Activated CD8-positive, alpha-beta memory T cell treated with anti-CD3 and anti-CD28 coated beads for 1 hour (primary cell): ENCODE measurements at places on chromosomes 2 and 18.

DNA sequence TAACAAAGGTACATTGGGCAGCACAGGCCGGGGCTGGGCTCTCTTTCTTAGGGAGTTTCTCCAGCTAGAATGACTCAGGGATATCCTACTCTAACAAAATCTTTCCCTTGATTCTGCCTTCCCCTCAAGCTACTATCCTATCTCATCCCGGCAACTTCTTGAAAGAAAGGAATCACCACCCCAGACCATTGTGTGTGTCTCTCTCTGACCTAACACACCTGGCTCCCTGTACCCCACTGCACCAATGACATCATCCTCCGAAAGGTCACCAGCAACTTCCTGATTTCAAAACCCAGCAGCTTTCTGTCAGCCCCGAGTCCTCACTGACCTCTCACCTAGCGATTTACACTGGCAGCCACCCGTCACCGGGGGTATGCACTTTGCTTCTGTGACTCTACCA lies 72.1 kb upstream of the MAP4K4 start:
- no peak for DNase-seq

DNA sequence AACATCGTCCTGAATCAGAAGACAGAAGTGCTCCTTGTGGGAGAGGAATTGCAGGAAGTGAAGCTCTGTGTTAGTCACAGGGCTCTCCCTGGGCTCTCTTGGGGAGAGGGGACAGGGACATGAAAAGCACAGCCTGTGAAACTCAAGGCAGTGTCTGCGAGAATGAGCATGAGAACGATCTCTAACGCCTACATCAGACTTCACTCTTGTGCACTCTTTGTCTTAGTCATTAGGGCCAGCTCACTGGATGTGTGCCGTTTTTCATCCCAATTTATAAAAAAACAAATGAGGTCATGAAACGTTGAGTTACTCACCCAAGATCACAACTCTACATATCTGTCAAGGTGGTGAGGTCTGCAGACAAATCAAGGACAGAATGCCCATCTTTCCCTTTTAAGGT lies 27.0 kb upstream of the TWIST2 start:
- no peak for DNase-seq

DNA sequence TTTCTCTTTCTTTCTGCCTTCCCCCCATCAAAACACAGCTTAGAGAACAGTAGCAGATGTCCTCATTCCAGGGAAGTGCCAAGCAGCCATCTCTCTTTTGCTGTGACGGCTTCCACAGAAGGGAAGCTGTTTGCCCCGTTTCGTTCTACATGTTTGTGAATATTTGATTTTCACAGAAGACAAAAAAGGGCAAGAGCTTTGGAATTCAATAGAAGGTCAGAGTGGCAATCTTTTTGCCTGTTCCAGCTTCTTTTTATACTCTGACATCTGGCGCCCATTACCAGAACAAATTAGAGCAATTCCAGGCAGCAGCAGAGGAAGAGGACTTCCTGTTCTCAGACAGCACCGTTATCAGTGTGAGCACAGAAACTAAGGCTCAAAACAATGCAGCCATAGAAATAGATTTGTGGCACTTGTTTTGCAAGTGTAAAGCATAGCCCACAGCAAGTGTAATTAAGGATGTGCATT lies 79.0 kb upstream of the CDH19 start:
- DNase-seq: no peak

- DNase-seq: peak; percentile 58
Observed at GRCh38 chr18:79380816-79381806, 14.6 kb upstream of the NFATC1 start.

DNA sequence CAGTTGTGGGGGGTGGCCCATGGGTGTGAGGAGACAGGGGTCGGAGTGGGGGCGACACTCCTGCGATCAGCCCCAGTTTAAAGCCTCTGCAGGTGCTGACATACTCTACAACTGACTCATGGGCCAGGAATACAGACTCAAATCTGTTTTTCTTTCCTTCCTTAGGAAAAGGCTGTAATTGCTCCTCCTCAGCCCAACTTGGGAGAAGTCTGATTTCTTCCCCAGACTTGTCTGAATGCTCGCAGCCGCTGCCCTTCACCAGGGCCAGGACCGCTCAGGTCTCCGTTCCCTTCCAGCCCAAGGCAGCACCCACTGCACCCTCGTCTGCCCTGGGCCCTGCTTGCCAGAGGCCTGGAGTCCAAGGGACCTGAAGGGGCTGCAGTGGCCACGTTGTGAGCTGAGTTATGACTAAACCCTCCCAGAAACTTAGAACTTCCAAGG lies 41.3 kb downstream of the RHOB start:
- DNase-seq: no peak

DNA sequence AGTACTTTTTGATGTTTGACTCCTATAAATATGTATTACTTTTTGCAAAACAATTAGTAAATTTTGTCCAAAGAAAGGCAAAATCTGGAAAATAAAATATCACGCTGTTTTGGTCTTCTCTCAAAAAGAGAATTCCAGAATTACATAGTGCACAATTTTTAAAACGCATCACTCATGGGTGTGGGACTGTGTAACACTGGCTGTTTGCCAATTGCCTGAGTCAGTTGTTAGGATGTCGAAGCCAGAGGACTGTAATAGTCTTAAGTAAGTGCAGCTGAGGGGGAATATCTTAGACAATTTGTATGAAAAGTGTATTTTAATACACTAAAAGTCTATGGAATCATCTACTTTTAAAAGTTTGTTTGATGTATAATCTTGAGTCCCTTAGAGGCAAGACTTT lies 24.1 kb upstream of the EPHA4 start:
- no peak for DNase-seq

- no peak for DNase-seq
Observed at GRCh38 chr18:10405816-10406663, 48.4 kb upstream of the APCDD1 start.

DNA sequence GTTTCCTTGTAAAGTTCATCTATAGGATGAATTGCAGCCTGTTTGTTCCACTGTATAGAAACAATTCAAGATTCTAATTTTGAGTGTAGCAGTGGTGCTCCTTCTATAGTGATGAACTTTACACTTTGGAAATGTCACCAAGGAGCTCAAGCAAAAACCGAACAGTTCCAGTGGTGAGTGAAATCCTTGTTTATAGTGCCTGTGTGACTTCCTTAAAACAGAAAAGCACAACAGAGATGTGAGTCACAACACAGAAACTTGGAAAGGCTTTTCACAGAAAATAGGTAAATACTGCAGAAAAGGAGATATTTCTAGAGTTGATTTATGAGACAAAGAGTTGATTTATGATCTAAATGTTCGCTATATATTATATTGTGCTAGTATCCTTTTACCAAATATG lies 482.0 kb downstream of the PTPRM start:
- no peak for DNase-seq

DNA sequence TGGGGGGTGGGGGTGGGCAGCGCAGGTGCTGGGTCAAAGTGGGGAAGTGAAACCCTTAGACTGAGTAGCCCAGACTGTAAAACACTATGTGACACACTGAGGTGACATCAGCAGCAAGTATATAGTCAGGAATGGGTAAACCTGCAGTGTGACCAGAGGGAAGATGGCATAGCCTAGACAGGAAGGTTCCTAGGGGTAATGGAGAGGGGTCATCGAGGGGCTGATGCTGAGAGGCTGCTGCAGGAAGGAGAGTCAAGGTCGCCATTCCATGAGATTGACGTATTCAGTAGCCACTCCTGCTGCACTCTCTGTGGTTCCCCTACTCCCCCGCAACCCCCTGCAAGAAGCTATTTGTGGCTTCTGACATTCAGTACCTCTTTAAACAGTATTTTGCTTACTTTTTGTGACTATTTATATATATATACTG lies 111.7 kb downstream of the CHST9 start:
- DNase-seq: no peak

- DNase-seq: no peak
Observed at GRCh38 chr2:169291517-169291916, 70.8 kb downstream of the LRP2 start.

DNA sequence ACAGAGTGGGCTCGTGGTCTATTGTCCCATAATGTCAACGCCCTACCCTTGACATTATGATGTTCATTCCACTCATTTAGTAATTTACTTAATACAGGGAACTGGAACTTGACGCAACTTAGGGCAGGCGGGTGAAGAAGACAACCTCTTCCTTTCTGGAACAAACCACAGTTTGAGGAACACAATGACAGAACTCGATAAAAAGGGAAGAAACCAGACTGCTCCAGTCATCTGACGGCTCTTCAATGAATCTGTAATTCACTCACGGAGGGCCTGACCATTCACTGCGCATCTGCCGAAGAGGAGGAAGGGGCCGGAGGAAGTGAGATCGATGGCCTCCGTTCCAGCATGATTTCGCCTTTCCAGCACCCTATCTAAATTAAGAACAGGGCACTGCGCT lies 83.2 kb downstream of the BCL2 start:
- DNase-seq: no peak

GRCh38 chr2:10165282-10165681 lies 42.7 kb downstream of the RRM2 start:
- DNase-seq: no peak

DNA sequence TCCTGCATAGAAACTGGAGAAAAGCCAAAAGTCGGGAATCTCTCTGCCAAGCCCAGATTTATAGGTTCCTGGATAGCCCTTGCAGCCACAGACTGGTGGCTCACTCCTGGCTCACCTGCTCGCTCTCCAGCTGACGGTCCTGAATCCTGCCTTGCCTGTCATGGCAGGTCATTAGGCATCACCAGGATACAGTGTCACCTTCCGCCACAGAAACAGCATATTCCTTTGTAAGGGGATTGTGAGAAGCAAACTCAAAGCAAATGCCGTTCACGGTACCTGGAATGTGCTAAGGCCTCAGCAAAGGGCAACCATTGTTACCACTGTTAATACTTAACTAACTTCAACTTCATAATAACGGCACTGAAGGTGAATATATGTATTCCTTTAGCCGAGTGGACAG lies 57.1 kb upstream of the GPR45 start:
- DNase-seq: no peak

DNA sequence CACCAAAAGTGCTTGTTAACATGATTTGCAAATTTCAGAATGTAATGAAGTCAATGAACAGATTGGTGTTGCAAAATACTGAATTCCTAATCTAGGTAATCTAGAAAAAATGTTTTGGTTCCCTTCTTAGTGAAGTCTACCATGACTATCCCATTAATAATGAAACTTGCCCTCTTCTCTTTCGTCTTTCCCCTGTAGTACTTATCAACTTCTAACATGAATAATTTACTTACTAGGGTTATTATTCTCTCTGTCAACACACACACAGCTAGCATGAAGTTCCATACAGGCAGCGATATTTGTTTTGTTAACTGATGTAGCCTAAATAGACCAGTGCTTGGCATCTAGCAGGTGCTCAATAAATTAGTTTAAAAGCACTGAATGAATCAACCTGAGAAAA lies 160.2 kb downstream of the NCK2 start:
- no peak for DNase-seq

DNA sequence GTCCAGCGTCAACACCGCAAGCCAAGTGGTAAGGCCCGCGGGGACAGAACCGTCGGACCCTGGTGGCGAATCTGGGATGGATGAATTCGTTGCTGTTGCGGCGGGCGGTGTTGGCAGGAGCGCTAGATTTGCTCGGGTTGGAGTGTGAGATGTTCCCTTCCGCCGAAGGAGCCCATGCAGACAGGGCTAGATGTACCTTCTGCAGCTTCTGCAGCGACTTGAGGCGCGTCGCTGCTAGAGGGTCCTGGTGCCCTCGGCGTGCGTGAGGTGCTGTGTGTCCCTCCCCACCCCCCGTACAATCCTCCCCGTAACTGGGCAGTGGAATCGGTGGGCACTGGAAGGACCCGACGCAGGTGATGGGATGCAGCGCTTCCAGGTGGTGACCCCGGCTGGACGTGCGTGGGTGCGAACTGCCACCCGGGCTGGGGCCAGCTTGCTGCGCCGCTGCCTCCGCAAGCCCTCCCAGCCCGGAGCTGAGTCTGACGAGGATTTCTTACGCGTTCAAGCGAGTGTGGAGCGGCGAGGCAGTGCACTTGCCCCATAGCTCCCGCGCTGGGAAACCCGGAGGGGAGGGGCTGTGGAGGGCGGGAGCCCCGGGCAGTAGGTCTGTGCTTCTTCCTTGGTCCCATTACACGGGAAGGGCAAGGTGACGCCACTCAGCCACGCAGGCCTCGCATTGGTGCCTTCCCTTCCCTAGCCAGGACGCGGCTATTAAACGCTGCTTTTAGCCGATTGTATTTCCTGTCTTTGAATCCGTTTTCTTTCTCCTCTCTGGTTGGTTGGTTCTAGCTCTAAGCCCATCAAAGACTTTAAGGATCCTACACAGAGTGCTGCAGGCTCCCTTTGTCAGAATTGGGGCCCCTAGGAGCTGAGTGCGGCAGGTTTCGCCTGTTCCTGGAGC lies 34.2 kb downstream of the CHRNA1 start:
- DNase-seq: no peak

DNA sequence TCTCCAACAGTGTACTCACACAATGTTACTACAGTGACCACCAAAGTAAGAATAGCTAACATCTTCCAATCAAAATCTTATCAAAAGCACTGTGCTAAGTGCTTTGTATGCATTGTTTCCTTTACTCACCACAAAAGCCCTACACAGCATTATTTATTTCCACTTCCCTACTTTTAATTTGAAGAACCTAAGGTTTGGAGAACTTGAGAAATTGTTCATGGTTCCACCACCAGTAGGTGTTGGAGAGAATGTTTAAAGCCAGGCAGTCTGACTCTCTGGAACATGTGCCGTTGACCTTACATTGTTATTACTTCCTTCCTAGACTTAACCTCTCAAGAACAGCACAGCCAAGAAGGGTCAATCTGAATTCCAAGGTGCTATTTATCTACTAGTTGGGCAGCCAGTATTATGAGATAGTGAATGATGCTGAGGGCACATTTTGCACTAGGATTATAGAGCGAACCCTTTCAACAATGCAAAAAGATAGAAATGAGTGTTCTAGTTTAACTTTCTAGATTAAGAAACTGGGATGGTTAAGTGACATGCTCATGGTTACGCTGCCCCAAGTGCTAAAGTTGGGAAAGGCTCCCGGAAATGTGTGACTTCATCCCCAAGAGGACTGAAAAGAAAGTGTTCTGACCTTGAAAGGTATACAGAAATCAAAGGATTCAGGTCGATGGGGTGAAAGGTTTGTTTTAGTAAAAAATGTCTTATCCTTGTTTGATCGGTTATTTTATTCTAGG lies 55.2 kb upstream of the FAM136A start:
- no peak for DNase-seq

- DNase-seq: no peak
Observed at GRCh38 chr2:38130876-38131275, 54.9 kb upstream of the CYP1B1 start.
